Upper lobe of right lung (tissue), 1 donor: ENCODE measurements at places on chromosomes 3 and 15. TPM values are rescaled to one million over a fixed set of nuclear protein-coding genes. Genes with fewer than 3 reads are reported as not detected.

NUDT16 gene
- 47.2 TPM for total RNA-seq

- no peak for DNase-seq
Measured at GRCh38 chr3:124056846-124057245, 64.9 kb upstream of the ROPN1 start.

EOMES gene
- total RNA-seq: 1.2 TPM

- no peak for DNase-seq
Measured at GRCh38 chr3:188202358-188203138, 48.6 kb downstream of the LPP start.

DNA sequence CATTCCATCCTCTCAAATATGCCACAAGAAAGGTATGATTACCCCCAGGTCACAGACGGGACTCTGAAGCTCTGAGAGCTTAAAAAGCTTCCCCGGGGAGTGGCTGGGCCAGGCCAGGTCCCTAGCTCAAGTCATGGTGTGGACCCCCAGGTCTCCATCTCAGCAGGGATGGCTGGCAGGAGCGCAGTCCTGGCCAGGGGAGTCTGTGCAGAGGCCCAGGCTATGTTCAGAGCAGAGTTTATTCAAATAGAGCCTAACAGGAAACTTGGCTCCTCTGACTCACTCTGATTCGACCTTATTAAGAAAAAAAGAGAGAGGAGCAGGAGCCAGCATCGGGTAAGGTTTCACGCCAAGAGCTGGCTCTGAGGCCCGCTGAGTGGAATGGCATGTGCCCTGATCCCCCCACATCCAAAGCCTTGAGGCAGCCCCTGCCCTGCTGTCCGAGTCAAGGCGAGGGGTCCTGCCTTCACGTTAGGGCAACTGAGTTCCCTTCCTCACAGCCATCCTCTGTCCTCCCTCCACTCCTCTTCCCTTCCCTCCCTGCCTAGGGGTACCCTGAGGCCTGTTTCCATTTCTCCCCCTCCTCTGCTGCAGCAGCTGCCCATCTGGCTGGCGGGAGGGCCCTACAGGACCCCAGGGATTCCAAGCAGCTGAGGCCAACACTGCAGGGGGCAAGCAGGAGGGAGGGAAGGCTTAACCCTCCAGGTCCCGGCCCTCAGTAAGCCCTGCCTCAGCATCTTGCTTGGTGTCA, 1.9 kb upstream of the LOXL1 start:
- DNase-seq: no peak

DNA sequence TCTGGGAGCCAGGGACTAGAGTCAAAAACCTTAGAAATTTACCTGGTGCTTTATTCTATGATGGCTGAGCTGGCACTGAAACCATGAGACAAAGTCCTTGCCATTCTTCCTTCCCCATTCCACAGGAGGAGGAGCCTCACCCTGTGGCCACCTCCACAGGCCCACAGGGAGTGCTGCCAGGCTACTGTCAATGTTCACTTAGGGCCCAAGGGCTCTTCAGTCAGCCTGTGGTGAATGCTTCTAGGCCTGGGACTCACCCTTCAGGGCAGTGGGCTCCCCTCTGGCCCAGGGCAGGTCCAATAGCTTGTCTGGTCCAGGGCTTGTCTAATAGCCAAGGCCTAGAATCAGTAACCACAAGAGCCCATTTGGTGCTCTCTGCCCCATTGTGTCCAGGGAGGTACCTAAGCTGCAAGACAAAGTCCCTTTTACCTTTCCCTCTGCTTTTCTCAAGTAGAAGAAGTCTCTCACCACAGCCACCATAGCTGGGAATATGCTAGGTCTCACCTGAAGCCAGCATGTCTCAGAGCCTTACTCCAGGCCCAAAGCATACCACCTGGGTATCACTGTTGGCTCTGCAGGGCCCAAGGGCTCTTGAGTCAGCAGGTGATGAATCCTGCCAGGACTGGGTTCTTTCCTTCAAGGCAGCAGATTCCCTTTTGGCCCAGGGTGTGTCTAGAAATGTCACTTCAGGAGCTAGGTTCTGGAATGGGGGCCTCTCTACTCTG, 61.8 kb upstream of the CHRNB4 start:
- no peak for DNase-seq

DNA sequence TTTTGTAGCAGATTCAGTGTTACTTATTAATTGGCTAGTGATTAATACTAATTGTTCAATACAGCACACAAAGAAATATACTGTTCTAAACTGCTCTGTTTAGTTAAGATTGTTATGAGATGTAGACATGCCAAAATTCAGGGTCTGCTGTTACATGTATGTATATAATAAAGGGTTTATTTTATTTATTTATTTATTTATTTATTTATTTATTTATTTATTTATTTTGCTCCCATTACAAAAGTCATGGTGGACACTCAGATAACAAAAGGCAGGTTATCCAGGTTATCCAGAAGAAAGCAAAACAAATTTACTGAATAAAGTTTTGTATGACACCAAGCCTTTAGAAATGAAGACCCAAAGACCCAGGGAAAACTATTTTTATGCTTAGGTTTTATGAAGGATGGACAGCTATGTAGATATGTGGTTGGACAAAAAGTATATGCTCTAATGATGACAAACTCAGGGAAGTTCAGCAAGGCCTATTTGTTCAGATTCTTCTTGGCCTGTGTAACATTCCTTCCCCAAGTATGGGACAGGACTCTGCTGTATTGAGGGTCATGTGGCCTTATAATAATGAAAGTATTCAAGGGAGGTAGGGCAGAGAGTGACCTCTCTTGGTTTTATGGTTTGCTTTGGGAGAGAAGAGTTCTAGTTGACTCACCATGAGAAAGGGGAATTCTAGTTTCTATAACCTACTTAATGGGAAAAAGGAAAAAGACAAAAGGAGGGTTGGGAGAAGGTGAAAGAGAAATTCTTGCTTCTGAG, 1056.8 kb downstream of the ROBO2 start:
- no peak for DNase-seq

EMC7 gene
- 66.8 TPM for total RNA-seq

DNA sequence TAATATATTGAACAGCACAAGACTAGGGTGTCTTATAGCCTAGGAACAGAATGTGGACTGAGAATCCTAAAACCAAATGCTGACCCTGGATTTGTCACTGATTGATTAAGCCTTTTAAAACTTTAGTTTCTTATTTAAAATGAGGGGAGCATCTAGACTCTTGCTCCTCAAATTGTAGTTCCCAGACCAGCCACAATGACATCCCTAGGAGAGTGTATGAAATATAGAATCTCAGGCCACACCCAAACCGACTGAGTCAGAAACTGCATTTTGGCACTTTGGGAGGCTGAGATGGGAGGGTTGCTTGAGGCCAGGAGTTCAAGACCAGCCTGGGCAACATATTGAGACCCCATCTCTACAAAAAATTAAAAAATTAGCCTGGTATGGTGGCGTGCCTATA, 287.8 kb upstream of the UMPS start:
- no peak for DNase-seq

GRCh38 chr3:126170073-126170777, 10.2 kb downstream of the ALDH1L1 start:
- DNase-seq: no peak

GRM2 gene
- 0.49 TPM for total RNA-seq

GOLGA8S gene
- 0.20 TPM for total RNA-seq

GRCh38 chr15:58087871-58088270, 22.4 kb upstream of the ALDH1A2 start:
- DNase-seq: no peak

CLDN18 gene
- 197 TPM for total RNA-seq

DNA sequence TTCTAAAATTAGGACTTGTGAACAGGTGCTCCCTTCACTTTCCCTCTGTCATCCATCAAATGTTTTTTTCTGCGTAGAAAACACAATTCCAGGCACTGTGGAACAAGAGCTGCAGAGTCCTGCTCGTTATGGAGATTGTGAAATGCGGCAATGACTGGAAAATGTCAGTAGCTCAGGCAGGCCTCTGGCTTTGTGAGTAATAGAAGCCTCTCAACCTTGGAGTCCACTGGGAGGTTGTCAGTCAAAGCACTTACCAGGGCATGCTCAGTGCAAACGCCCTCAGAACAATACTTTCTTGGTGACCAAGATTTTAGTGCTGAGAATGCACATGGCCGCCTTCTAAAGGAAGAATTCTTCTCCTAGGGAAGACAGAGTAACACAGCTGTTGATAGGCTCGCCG, 26.7 kb upstream of the MED12L start:
- DNase-seq: no peak

ZIC1 gene
- not detected for total RNA-seq

- no peak for DNase-seq
Measured at GRCh38 chr15:63203451-63204090, 14.2 kb downstream of the RAB8B start.

IL5RA gene
- total RNA-seq: 0.69 TPM

- no peak for DNase-seq
Measured at GRCh38 chr3:56886314-56886713, 84.6 kb upstream of the ARHGEF3 start.

GRCh38 chr3:66036586-66037148, 2.1 kb downstream of the MAGI1 start:
- no peak for DNase-seq

DNA sequence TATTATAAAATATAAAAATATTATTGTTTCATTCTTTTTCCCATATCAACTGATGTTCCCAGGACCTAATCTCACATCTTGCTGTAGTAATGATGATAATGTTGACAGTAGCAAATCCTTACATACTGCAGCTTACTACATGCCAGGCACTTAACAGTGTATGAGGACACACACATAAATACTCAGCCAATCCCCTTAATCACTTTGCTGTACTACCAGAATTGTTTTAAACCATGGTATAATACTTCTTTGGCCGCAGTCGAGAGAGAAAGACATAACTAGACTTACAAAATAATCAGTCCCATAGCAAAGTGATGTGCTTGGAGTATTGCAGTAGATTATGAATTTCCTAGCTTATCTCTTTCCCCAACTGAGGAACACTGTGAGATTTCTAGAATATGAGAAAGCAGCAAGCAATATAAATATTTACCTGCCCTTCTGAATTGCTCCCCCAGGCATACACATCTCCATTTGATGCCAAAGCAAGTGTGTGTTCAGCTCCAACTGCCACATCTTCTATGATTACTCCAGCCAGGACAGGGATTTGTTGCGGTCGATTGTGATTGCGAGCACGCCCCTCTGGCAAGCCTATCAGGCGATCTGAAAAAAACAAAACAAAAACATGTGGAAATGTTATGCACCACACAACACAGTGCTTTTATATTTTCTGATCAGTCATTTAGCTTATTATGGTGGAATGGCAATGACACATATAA, 33.0 kb downstream of the FBXL22 start:
- no peak for DNase-seq

DNA sequence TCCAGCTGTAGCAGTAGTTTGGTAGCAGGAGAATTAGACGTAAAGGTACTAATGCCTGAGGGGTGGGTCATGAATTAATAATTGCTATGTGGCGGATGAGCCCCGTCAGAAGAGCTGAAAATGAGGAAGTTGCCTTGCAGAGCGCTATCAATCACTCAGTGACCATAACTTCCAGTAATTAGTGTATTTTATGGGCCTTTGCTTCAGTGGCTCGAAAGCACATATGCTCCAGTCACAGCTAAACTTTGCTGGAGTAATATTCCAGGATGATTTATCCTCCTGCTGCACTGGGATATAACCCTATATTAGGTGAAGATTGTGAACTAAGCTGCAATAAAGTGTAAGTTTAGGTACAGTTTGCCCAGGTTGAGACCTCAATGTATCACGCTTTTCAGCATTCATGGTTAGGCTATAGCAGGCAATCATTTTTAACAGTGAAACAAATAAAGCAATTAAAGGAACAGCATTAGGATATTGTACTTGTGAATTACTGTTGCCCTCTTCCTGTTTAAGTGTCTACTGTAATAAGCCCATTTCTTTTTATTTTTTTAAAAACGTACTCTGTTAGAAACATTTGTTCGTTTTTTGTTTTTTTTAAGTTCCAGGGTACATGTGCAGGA, 104.6 kb upstream of the SKOR1 start:
- no peak for DNase-seq

GRCh38 chr3:112405845-112406244, 72.9 kb downstream of the CD200 start:
- no peak for DNase-seq

LRRN1 gene
- total RNA-seq: 5.2 TPM

DNA sequence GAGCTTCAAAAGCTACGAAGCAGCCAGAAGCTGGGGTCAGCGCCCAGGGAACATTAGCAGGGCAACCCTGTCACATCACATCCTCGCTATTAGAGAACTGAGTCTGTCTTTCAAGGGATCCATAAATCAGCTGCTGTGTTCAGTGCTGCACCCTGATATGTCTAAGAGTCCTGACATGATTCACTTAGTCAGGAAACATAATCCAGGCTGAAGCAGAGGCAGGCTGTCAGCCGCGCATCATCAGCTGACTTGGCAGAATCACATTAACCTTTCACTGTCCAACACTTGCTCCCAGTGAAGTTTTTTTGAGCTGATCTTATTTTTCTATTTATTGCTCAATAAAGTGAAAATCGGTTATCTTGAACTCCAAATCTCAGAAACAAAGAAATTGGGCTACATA, 23.5 kb downstream of the MYH15 start:
- DNase-seq: no peak

DNA sequence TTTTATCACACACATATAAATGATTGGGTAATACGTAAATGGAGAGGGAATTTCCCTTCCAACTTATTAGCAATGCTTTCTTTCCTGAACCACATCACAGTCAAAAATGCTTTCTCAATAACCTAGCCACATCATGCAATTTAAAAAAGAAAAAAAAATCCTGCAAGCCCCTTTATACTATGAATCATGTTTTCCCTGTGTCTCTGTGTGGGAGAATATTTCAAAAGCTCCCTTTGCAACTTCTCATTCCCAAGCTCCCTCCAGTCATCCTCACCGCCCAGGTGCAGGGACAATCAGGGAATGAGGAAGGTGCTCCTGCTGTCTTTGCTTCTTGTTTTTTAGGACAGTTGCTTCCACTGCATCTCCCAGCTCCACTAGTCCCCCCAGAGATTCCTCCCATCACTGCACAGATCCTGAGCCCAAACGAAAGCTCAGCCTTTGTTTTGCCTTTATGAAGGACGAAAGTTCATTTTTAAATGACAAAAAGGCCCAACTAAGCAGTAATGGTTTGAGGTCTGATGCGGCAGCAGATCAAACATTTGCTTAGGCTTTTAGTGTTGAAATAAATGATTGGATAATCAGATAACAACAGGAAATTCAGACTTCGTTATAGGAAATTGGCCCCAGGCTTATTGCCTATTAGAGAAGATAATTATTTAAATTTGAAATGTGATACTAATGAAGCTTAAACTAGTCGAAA, 47.8 kb upstream of the ADGRG7 start:
- no peak for DNase-seq

TRPM7 gene
- 44.3 TPM for total RNA-seq

DNA sequence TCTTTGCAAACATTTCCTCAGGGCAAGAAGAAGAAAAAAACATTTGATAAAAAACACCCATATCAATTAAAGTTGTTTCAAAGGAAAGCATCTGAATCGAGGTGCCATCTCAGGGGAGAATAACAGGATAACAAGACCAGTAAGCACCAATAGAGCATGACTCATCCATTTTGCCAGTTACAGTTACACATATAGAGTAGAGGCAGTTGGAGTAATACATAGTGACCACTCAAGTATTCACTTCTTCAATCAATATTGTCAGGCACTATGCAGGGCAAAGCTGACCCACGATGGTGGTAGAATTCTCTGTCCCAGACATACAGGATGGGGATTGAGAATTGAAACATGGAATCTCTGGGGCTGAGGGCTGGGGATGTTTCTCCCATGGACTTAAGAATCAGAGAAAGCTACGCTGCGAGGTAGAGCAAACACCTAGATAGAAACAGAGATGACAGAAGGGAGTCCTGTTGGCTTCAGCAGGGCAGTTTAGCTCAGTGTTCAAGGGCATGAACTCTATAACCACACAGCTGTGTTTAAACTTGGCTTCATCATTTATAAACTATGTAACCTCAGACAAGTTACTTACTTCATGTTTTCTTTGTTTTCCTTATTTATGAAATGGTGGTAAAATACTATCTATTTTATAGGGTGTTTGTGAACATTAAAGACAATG, 186.4 kb upstream of the NANOGP8 start:
- DNase-seq: no peak

NR2F2 gene
- total RNA-seq: 88.1 TPM
